COLO829 (cell line): ENCODE measurements at places on chromosomes 7 and 10.

DNA sequence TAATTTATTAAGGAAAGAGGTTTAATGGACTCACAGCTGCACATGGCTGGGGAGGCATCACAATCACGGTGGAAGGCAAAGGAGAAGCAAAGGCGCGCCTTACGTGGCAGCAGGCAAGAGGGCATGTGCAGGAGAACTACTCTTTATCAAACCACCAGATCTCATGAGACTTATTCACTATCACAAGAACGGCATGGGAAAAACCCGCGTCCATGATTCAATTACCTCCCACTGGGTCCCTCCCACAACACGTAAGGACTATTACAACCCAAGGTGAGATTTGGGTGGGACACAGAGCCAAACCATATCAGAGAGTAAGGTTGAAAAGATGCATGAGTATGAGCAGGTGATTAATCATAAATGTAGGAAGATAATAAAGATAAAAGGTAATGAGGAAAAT is 3.2 kb upstream of the JCAD start:
- no peak for DNase-seq

DNA sequence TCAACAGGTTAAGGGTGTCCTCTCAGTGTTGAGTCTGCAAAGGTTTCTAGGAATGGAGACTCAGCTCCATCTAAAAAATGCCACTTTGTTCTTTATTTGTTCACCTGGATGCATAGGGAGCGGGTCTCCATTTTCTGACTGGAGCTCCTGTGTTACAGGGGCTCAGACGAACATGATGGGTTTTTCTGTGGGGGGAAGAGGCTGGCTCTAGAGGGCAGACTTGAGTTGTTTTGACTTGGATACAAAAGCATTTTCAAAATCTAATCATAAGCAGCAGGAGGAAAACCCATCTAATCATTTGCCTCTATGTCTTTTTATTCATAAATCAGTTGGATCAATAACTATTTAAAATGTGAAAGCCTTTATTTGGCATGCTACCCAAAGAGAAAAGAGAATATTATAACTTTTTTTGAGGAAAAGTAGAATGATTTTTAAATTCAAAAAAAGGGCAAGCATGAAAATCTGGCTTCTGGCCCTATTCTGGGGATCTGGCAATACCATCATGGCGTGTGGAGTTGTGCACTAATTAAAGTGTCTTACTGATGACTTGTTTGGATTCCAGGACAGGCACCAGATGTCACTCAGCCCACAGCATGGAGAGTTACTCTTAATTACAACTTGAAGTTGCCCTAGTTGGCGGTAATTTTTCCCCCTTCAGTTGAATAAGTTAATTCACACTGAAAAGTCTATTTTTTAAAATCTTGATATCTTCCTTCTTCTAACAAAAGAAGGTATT is 594.9 kb downstream of the REEP3 start:
- peak; percentile 27 for DNase-seq

DNA sequence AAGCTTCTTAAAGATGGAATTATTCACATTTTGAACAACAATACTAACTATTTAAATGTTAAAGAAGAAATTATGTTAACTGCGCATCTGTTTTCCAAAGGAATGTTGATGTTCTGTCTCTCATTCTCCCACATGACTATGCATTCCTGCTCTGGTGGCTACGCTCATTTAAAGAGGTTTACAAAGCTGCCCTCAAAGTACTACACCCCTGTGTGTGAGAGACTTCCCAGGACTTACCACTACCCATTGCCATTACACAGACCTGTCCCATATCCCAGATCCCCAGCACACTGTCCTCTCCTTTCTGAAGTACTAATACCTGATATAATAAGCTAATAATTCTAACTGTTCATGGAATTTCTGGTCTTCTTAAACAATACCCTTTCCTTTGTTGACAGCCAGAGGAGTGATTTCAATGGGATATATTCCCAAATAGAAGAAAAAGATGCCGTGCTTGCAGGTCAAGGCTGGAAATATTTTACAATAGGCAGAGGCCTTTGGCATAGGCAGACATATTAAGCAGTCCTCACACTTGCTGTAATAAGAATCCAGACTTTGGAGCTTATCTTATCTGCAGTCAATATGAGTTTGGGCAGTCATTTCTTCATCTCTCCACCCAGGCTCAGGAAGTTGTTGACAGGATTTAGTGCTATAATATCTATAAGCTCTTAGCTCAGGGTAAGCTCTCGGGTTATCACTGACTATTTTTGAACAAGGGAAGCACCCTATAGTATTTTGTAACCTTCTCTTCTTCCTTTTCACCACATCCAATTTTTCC is 12.2 kb downstream of the LIPF start:
- no peak for DNase-seq

GRCh38 chr7:55438757-55439525 is 73.8 kb downstream of the LANCL2 start:
- DNase-seq, result no peak

DNA sequence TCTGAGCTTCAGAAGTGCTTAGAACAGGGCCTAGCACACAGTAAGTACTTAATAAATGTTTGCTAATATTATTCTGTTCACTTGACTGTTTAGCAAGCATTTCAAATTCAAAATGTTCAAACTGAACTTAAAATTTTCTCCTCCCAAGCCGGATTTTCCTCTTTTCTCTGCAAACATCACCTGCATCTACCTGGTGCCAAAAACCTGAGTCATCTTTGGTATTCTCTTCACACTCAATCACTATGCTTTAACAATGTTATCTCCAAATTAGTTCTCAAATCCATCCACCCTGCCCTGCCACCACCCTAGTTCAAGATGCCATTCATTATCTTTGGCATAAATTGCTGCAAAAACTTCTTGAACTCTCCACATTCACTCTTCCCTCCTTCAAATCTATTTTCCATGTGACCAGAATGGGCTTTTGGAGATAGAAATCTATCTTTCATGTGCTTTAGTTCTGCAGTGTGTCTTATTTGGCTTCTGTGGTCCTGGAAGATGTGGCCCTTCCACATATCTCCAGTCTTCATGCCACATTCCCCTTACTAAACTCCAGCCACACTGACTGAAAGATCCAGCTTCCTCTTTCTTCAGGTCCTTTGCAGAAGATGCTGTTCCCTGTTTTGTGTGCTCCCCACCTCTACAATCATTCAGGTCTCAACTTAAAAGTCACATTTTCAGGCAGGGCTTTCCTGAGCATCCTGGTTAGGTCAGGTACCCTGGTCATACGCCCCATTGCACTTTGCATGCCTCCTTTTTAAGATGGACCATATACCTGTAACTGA is 2.0 kb downstream of the GGCT start:
- no peak for DNase-seq

DNA sequence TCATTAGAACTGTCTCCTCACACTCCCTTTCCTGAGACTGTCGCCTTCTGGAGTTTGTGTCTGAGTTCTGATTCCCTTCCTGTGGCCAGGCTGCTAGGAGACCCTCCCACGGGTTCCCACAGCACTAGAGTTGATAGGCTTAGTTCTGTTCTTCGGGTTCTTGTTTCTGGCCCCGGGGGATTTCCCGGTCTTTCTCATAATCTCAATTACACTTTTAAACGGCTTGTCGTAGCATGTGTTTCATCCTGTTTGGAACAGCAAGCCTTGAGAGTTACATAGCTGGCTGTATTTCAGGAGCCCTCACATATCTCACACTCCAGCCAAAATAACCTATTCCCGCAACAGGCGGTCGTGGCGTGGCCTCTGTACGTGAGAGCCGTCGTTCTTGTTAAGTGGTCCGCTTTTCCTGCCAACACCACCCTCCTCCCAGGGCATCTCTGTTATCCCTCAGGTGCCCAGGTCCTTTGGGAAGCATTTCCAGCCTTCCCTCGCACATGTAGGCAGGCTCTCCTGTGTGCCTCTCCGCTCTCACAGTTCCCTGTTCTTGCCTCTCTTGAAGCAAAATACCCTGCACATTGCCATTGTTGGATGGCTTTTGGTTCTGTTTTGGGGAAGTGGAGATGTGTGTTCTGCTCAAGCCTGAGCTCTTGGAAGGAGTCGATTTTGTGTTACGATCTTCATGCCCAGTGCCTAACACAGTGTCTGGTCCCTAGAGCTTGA is 46.0 kb downstream of the CDC123 start:
- DNase-seq, result no peak

DNA sequence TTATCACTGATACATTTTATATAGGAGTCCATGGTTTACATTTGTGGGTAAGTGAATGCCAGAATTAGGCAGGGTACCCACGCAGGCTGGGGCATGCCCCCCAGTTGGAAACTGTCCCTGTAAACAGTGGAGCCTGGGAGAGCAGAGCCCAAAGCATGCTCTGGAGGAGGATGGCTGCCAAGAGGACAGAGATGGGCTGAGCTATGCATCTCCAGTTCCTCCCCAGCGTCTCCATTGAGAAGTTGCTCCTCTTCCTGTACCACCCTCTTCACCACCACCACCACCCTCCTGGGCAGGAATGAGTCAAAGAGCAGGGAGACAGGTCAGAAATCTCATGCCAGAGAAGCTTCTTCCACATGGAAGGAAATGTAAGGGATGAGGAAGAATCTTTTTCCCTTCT is 67.7 kb upstream of the KMT2E start:
- DNase-seq, result no peak

GRCh38 chr7:19964246-19964645 is 190.8 kb upstream of the TMEM196 start:
- no peak for DNase-seq

DNA sequence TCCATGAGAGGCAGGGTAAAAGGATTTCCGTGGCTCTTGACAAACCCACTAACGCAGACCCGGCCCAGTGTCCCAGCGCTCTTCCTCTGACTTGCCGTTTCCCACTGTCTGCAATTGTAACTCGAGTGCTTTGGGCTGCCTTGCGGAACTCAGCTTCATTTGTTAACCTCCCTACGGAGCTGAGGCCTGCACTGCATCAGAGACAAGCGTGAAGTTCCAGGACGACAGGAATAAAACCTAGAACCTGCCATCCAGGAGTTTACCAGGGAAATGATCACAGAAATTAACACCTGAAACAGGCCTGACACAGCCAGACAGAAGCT is 76.2 kb downstream of the SFMBT2 start:
- DNase-seq, result no peak

DNA sequence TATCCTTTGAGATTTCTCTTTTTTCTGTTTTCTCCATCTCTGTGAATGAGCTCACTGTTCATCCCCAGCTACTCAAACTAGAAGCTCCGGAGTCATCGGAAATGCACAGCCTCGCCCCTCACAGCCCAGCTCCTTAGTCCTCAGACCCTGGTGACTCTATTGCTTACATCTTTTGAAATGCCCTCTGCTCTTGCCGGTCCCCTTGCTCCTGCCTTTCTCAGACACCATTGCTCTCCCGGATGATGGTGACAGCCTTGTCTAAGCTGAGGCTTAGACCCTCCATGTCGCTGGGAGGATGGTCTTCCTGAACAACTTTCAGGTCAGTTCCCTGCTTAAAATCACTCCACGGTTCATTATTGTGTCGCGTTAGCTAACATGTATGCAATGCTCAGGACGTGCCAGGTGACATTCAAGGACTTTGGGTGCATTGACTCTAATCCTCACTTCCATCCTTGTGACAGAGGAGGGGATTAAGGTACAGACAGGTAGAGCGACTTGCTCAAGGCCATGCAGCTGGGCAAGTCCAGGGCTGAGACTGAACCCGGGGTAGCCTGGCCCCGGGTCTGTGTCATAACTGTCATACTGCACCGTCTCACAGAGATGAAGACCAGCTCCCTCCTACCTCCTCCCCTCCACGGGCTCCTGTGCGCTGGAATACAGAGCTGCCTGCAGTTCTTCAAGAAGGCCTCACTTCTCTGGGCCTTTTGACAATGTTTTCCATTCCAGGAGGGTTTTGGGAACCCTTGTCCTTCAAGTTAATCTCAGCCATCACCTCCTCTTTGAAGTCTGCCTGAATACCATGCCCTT is 4.3 kb upstream of the UCMA start:
- DNase-seq, result no peak

- no peak for DNase-seq
These were observed 59.7 kb downstream of the IGF2BP3 start for GRCh38 chr7:23410446-23411183.

DNA sequence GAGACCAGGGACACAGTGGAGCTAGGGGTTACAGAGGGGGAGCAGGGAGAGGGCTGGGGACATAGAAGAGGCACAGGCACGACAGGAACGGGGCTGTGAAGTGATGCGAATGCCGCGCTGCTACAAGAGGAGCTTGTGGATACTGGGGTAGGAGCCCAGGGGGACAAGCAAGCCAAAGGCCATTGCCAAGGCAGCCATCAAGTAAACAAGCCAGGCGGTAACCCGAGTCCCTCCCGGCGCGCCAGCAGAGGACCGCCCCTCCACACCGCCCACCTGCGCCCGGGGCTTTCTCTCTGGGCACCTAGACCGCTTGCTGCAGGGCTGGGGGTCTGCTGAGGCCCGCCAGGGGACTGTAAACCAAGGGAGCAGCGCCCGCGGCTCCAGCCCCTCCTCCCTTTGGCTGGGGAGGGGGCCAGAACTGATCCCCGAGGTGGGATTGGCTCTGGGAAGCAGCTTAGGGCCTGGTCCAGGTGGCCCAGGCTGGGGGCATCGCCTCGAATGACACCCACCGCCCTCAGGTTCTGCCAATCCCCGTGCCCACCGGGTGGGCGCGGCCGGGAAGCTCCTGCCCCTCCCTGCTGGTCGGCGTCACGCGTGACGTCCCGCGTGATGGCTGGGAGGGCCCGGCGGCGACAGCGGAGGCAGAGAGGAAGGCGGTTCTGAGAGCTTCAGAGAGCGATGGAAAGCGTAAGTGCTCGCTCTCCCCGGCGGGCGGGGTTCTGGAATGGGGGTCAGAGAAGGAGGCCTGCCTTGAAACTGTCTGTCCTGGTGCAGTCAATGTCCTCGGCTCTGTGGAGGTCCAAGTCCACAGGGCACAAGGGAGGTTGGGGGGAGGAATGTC is 982 bp downstream of the SFXN3 start:
- DNase-seq, result no peak

GRCh38 chr7:22572292-22572691 is 72.3 kb upstream of the STEAP1B start:
- no peak for DNase-seq

- no peak for DNase-seq
These were observed 69.7 kb downstream of the NPS start for GRCh38 chr10:127618797-127619196.

- peak; percentile 9 for DNase-seq
These were observed 123.3 kb downstream of the ZMIZ1 start for GRCh38 chr10:79191951-79192676.

DNA sequence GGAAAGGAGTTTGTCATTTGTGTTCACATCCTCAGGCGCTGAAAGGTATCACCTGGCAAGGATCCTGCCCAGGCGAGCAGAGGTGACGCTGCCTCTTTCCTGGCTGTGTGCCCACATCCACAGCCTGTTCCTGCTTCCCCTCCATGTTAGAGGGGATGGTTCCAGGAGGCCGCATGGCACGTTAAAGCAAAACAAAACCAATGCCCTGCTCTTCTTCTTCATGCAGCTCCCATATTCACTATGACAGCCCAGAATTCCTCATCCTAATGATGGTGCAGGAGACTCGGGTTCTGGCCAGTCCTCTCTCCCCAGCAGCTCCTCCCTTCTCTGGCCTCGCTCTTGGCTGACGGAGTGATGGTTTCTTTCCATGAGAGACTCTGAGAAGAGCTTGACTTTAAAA is 678.5 kb upstream of the ANKRD30A start:
- no peak for DNase-seq
